ENCODE measurements at places on chromosomes 11 and 22.

DNA sequence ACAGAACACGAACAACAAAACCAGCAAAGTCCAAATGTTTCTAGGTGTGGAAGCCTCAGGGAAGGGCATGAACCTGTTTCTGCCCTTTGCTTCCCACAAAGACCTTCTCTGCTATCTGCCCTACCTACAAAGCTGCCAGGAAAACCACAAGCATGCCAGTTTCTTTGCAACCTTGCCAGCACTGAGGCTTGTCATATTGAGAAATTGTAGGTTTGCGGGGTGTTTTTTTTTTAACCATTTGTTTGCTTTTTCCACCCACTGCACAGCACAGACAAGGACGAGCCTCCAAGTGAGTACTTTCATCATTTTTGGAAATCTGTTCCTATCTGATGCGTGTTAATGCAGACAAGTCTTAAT, 12.8 kb downstream of the PARVG start:
- no peak for DNase-seq

DNA sequence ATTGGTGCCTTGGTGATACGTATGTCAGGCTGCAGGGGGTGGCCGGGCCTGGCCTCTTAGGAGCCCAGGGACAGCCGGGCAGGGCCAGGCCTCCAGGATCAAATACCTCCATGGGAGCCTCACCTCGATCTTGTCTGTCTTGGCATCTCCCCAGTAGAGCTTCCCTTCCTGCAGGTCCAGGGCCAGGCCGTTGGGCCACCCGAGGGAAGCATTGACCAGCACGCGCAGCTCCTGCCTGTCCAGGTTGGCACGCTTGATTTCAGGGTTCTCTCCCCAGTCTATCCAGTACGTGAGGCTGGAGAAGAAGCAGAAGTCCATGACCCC, 137.7 kb downstream of the CRYBB2 start:
- DNase-seq, result no peak

- DNase-seq, result no peak
Measured at GRCh38 chr11:90704510-90704909, 481.7 kb upstream of the CHORDC1 start.

- DNase-seq, result no peak
Measured at GRCh38 chr22:45866126-45866645, 110.8 kb downstream of the WNT7B start.

GRCh38 chr11:12735262-12735661, 61.0 kb downstream of the TEAD1 start:
- DNase-seq, result no peak

GRCh38 chr11:23570828-23571227, 710.6 kb upstream of the CCDC179 start:
- no peak for DNase-seq

GRCh38 chr11:19344661-19345518, 104.1 kb upstream of the E2F8 start:
- peak; percentile 32 for DNase-seq

DNA sequence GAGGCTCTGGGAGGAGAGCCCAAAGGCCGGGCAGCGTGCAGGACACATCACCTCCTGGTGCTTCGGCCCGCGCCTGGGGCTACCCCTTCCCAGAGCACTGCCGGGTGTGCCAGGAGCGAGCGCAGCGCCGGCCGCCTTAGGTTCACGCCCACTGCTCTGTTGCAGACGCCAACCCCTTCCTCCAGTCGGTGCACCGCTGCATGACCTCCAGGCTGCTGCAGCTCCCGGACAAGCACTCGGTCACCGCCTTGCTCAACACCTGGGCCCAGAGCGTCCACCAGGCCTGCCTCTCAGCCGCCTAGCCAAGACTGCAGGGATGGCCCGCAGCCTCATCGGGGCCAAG, 79.0 kb downstream of the MED15 start:
- DNase-seq, result no peak

DNA sequence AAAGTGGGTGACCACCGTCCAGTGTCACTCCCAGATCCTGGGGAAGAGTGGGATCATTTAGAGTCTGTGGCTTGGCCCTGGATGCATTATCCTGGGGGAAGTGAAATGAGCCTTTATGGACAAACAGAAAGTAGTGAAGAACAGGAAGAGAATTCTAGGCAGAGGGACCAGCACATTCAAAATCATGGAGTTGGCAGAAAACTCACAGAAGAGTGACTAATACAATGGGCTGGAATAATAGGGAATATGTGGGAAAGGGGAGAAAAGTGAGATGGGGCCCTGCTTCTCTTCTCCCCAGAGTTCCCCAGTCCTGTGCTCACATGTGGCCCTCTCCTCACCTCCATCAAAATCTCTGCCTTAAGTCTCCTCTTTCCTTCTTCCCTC, 84.3 kb downstream of the CCDC81 start:
- DNase-seq, result no peak

- DNase-seq, result no peak
Measured at GRCh38 chr11:6602096-6602940, 1.1 kb downstream of the RRP8 start.

GRCh38 chr22:20584872-20585638, 77.6 kb downstream of the MED15 start:
- no peak for DNase-seq

All from NCI-H1417 treated with DMSO at 0.1 percent for 48 hours (cell line).